ENCODE measurements at places on chromosomes 12 and 14.

- DNase-seq = no peak
These were observed 30.1 kb downstream of the SLC35F4 start for GRCh38 chr14:57835766-57836165.

DNA sequence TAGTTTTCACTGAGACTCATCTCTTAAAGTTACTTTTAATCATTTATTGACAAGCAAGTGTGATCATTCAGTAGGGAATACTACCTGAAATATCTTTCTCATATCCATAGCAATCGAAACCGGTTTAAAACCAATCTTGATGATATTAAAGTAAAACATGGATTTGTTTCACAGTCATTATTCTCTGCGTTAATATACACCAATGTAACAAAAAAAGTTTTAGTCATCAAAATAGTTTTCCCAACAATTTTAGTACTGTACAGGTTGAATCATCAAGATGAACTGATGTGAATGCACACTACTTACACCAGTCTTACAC lies 137.0 kb upstream of the KRAS start:
- no peak for DNase-seq

DNA sequence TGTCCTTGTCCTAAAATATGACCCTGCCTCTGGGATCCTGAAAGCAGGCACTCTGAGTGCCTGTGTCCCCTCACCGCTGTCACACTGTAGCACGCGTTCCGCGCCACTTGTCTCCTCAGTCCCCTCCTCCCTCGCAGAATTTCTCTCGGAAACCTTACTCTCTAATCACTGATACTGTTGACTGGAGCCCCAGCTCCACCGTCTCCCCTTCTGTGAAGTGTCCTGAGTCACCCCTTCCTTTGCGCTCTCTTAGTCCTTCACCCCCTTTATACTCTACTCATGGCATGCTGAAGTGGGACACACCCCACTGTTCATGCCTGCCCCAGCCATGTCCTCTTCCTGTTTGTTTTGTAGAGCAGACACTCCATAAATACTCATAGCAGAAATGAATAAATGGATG lies 104.7 kb downstream of the ZNF664 start:
- no peak for DNase-seq

DNA sequence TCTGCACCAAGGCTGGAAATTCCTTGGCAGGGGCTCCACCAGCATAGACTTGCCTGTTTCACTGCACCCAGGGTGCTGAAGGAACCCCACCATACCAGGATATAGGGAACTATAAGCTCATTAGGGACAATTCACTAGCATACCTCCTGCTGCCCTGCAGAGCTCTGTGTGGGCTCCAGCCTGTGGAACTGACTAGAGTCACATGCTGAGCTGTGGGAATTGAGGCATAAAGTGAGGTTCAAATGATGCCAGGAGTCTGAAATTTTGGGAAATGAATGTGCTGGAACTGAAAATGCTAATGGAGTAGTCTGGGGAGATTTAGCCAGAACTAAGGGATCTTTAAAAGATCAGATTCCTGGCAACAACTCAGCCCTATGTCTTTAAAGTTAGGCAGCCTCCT lies 7.3 kb upstream of the EMP1 start:
- no peak for DNase-seq

- DNase-seq = no peak
These were observed 20.9 kb upstream of the TMED10 start for GRCh38 chr14:75197338-75197737.
